ENCODE measurements at places on chromosomes 3 and 15. TPM values are rescaled to one million over a fixed set of nuclear protein-coding genes. Genes with fewer than 3 reads are reported as not detected.

DNA sequence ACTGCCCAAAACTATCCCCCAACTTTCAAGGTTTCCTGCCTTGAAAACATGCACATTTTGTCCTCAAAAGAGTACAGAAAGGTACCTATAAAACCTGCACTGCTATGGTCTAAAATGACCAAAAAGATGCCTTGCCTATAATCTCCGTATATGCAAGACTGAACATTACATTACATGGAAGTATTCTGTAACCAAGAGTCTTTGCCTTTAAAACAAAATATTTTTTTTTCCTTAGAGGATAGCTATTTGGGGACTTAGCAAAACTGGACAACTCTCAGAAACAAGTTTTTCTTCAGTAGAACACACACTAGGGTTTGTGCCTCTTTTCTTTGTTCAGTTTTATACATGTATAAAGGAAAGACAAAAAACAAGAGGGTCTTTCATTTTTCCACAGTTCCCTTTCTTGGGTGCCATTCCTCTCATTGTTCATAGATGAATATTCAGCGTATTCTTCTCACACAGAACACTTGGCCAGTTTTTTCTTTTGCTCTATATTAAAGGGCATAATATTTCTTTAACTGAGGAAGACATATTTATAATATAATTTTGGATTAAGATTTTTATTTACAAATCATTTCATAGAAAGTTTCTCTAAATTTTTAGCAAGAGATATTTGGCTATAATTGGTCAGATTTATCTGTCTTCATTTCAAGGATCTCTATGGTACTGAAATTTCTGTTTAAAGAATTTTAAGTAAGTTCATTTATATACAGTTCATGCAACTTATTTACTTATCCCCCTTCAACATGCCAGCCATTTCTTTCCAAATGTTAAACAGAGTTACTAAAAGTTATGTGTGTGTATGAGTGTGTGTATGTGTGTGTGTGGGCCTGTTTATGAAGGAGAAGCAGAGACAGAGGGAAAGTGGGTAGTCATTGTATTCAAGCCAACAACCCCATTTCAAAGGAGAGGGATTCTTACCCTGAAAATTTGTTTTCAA, 142.6 kb downstream of the ZBTB20 start:
- H3K36me3 ChIP-seq = no peaks in the 10 kb centered on the region
- H3K27ac ChIP-seq = no peak overlapping the region
- no peaks in the 10 kb centered on the region for H3K4me1 ChIP-seq

DNA sequence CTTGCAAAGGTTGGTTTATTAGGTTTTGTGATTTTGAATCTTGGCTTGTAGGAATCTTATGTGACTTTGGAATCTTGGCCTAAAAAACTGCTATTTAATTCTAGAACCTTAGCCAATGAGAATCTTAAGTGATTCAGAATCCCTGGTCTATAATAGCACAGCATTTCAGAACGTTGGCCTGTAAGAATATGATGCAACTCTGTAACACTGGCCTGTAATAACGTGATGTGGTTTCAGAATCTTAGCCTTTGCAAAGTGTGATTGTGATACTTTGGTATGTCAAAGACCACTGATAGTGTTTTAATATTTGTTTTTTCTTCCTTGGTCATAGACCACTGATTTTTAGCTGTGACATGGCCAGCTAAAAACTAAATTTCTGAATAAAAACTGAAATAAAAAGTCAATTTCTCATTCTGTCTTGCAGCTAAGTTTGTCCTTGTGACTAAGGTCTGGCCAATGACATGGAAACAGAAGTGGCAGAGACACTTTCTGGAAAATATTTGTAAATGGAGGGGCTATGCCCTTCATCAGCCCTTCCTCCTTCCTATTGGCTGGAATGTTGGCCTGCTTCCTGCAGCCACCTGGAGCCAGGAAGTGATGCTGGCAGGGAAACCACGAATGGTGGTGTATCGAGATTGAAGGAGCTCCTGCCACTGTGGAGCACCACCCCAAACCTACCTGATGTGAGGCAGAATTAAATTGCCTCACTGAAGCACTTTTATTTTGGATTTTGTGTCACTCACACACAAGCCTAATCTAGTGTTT, 42.3 kb upstream of the CORO2B start:
- H3K27me3 ChIP-seq = no peaks in the 10 kb centered on the region
- H3K4me1 ChIP-seq = peaks cover 13% of the 10 kb centered on the region
- no peak overlapping the region for H3K4me3 ChIP-seq
- peak overlapping the region; percentile 26 for H3K27ac ChIP-seq
- peak; percentile 48 for DNase-seq

GRCh38 chr3:12579456-12579855, 22.6 kb downstream of the MKRN2 start:
- peaks cover 70% of the 10 kb centered on the region for H3K36me3 ChIP-seq
- DNase-seq = no peak
- no peaks in the 10 kb centered on the region for H3K27me3 ChIP-seq
- no peak overlapping the region for H3K4me3 ChIP-seq
- no peak overlapping the region for H3K27ac ChIP-seq

DNA sequence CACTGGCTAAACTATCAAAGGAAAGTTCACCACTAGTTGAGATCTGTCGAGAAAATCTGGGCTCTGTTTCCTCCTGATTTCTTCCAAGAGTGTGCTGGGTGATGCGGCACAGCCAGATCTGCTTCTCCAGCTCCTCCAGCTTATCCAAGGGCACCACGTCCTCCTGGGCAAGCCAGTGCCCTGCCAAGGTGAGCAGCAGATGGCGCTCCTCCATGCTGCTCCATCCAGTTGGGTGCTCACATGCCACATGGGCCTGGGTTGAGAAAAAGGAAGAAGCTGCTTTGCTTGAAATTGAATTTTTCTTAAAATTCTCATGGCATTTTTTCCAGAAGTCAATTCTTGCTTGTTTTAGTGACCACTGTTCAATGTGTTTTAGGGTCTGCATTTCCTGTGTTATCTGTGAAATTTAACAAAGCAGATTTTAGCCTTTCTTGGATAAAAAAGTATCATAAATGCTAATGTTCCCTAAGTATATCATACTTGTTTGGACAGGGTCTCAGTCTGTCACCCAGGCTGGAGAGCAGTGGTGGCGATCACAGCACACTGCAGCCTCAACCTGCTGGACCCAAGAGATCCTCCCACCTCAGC, 47.3 kb downstream of the EIF3J start:
- no peak overlapping the region for H3K27ac ChIP-seq
- DNase-seq = peak; percentile 53
- H3K27me3 ChIP-seq = no peaks in the 10 kb centered on the region
- no peak overlapping the region for H3K4me3 ChIP-seq

DNA sequence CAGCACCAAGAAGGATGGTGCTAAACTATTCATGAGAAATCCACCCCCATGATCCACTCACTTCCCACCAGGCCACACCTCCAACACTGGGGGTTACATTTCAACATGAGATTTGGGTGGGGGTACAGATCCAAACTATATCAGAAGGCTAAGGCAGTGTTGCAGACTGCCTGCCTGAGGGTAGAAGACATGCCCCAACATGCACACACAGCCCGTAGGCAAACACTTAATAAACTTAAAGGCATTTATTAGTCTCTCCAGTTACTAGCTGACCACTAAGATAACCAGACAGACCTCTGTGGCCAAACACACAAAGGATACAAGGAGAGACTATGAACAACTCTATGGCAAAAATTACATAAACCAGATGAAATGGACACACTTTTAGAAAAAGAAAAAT, 10.2 kb downstream of the FAM162A start:
- H3K4me1 ChIP-seq = no peaks in the 10 kb centered on the region
- no peak for DNase-seq
- peaks cover 8% of the 10 kb centered on the region for H3K27me3 ChIP-seq
- no peak overlapping the region for H3K4me3 ChIP-seq
- H3K36me3 ChIP-seq = no peaks in the 10 kb centered on the region

DNA sequence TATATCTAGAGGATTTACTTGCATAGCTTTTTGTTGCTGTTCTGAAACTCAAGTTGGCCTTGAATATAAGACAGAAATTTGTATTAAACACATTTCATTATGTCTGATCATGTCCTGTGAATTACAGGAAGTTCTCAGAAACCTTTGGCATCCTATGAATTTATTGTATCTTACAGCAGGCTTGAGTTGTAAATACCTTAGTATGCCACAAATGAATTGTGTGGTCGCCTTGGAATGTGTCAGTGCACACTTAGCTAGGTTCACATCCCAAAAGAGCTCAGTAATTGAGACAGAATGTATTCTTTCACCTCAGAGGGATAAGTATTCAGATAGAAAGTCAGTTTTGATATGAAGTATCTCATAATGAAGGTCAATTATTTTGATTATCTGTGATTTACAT, 83.4 kb downstream of the NEK11 start:
- peak; percentile 67 for DNase-seq
- H3K27ac ChIP-seq = peak overlapping the region; percentile 91
- H3K4me1 ChIP-seq = peaks cover 41% of the 10 kb centered on the region
- no peaks in the 10 kb centered on the region for H3K27me3 ChIP-seq

GRCh38 chr15:58274885-58275284, 136.7 kb downstream of the AQP9 start:
- no peaks in the 10 kb centered on the region for H3K27me3 ChIP-seq
- H3K4me1 ChIP-seq = peaks cover 4% of the 10 kb centered on the region
- H3K27ac ChIP-seq = no peak overlapping the region
- no peak for DNase-seq
- no peaks in the 10 kb centered on the region for H3K36me3 ChIP-seq

GRCh38 chr3:114260152-114260551, 22.8 kb upstream of the ZNF80 start:
- no peaks in the 10 kb centered on the region for H3K27me3 ChIP-seq
- no peak for DNase-seq
- no peaks in the 10 kb centered on the region for H3K36me3 ChIP-seq
- no peaks in the 10 kb centered on the region for H3K4me1 ChIP-seq
- no peak overlapping the region for H3K27ac ChIP-seq
- H3K4me3 ChIP-seq = no peak overlapping the region

- H3K27ac ChIP-seq = no peak overlapping the region
- no peak overlapping the region for H3K4me3 ChIP-seq
- no peaks in the 10 kb centered on the region for H3K27me3 ChIP-seq
- no peaks in the 10 kb centered on the region for H3K36me3 ChIP-seq
- no peak for DNase-seq
These were observed 580.0 kb downstream of the ZNF385D start for GRCh38 chr3:21170964-21171363.

Gene AAGAB
- total RNA-seq = 59.1 TPM

Gene RTP4
- total RNA-seq = 3.1 TPM

Gene COL8A1
- 42.2 TPM for total RNA-seq

Gene MESP2
- not detected for total RNA-seq

All from SJSA1 (cell line).